Activated CD4-positive, alpha-beta T cell treated with anti-CD3 and anti-CD28 coated beads for 24 hours (primary cell): ENCODE measurements at places on chromosomes 1 and 21.
A peak's percentile ranks its signal among the peaks of the same experiment; 100 is the strongest.

GRCh38 chr1:158840236-158840635, 9.1 kb downstream of the MNDA start:
- no peak for DNase-seq

DNA sequence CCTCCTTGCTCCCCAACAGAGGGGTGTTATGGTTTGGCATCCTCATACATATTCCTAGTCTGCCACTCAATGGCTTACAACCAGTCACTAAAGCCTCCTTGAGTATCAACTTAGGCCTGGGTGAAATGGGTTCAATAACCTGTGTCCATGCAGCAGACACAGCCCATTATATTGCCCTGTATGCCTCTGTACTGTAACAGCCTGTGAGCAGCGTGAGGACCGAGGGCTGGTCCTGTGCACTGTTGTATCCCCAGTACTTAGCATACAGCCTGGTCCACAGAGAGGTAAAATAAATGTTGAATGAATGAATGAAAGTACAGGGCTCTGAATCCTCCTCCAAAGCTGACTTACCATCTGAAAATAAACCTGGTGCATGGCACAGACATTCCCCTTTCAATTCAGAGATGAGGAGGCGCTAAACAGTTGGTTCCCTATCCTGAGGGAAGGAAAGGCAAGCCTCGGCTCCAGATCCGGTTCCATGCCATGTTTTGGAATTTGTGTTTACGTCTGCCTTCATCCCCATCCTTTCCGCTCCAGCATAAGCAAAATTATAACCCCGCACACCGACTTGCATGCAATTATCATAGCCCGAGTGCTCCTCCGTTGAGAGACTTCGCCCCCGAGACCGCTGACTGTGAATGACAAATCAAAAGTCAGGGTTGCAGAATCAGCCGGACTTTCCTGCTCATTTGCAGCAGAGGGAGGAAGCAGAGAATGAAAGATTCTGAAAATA, 45.0 kb upstream of the DNAJC6 start:
- DNase-seq, result no peak

DNA sequence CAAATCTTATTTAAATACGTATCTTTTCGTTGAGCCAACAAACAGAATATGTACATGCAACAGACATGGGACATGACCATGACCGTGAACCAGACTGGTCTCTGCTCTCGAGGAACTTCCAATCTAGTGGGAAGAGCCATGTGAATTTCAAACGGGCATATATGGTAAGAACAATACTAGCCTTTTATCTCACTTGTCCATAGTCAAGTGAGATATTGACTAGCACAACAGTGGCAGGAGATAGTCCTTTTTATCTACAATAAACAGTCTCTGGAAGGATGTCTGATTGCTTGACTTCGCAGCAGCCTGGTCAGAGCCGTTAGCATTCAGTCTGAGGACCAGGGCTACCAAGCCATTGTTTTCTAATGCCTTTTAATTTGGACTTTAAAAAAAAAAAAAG, 12.6 kb upstream of the PLA2G2C start:
- no peak for DNase-seq

- no peak for DNase-seq
Measured at GRCh38 chr1:208043691-208044181, 132.8 kb upstream of the CD34 start.

GRCh38 chr1:103199001-103199400, 90.7 kb upstream of the COL11A1 start:
- no peak for DNase-seq

GRCh38 chr21:46115441-46116188, 17.7 kb downstream of the COL6A2 start:
- DNase-seq, result no peak

- no peak for DNase-seq
Measured at GRCh38 chr1:62088439-62088838, 106.2 kb upstream of the L1TD1 start.

- no peak for DNase-seq
Measured at GRCh38 chr1:89725631-89726030, 92.7 kb downstream of the LRRC8C start.

DNA sequence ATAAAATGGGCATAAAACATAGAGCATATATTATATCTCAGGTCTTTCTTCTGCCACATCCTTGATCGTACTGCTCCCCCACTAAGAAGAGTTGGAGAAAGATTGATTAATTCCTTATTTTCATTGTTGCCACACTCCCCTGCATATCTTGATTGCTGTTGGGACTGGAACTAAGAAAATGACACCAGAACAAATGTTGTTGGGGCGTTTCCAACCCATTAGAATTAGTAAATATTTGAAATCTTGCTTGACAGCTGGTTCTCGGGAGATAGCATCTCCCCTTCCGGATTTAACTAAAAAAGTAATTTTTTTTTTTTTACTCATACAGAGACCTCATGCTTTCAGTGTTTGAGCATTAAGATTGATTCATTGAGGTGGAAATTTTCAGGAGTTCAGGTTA, 493.0 kb upstream of the PLXNA2 start:
- DNase-seq, result no peak

DNA sequence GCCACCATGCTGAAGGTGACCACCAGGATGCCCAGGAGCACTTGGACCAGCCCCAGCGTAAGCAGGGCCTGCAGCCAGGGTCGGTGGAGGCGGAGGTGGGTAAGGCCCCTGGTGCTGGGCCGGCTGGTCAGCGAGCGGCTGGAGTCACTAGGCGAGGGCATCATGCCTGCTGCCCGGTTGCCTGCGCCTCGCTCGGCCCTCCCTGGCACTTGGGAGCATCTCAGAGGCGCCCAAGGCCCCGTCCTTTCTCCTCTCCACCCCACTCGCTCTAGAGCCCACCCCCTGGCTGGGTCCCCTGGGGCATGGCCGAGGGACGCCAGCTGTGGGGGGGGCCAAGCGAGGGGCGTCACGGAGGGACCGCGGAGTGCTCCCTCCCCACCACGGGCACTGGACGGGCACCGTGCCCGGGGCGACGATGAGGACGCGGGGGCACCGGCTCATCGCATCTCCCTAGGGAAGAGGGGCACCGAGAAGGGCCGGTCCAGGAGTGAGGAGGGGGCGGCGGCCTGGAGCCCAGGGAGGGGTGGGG, 505 bp downstream of the ENTREP3 start:
- no peak for DNase-seq

GRCh38 chr1:67977756-67978155, 72.7 kb downstream of the DIRAS3 start:
- DNase-seq, result no peak

DNA sequence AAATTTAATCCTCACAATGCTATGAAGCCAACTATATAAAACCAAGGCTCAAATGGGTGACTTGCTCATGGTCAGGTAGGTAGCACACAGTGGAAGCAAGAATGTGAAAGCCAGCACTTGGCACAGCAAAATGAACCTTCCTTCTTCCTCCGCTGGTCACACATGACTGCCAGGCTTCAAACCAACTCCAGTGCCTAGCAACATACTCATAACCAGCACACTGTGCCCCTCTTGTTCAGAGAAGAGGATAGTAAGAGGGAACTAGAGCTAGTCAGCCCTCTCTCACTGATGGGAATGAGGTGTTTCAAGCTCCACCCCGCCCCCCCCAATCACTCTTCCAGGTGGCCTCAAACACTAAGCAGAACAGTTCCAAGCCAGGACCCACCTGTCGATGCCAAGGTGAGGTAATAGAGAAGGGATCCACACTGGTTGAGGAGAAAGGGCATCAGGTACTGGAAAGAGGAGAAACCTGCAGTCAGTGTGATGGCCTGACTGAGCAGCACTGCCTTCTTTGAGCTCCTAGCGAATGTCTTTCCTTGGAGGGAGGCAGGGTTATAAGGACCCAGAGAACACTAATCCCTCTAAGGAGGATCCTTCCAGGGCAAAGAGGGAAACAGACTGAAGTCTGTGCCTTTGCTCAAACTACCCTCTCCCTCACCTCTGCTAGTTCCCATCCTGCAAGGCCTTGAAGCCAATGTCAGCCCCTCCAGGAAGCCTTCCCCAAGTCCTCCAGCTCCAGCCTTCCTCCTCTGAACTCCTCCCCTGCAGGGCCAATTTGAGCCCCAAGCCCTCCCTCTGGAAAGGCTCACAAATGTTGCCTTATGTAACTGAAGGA, 1.2 kb downstream of the TMEM234 start:
- DNase-seq, result no peak

GRCh38 chr1:227449051-227449450, 114.3 kb upstream of the ZNF678 start:
- DNase-seq, result no peak

DNA sequence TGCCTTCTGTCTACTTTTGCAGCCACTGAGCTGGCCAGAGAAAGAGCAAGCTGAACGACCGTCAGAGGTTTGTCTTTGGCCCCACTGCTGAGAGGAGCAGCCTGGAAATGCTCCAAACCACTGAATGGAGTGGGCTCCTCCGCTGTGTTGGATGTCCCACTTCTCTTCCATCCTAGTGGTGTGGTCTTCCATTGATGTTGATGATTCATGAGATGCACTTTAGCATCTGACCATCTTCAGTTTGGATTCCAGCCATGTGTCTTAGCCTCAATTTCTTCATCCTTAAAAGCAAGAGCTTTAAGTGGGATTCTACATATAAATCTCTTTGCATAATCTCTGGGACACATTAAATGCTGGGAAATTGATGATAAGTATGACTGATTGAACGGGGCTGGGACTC, 276.9 kb downstream of the SIPA1L2 start:
- DNase-seq, result no peak

DNA sequence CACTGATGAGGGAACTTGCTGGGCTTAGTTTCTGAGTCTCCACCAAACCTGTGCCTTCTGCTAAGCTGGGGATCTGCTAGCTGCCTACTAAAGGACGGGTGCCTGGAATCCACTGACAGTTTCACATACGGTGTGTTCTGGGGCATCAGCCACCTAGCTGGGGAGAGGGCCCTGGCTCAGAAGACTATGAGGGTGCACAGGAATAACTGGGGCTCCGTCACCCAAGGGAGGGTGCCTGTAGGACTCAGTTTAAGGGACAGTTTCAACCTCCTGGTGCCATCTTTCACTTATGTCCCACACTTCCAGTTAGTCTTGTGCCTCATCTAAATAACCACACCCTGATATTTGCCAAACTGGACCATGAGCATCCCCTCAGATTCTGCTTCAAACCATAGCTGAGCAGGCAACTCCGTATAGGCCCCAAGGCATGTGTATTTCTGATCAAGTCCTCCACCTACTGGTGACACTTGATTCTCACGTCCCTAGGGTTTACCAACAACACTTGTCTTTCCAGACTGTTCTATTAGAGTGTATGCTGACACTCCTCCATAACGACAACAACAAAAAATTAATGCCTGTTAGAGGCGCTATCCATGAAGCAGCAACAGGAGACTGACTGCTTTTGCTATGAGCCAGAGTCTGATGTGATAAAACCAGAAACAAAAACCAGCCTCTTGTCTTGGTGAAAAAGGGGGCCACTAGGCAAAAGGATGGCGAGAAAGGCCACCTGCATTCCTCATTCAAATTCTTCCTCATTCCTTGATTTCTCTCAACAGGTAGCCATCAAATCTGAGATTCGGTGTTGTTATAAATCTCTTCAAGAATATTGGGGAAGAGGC, 55.0 kb upstream of the PAXBP1 start:
- DNase-seq, result peak; percentile 19

GRCh38 chr1:162570718-162571117, 9.2 kb downstream of the UAP1 start:
- DNase-seq, result no peak

GRCh38 chr21:33075128-33075527, 5.2 kb downstream of the OLIG1 start:
- no peak for DNase-seq

- DNase-seq, result no peak
Measured at GRCh38 chr1:94773296-94773809, 46.8 kb upstream of the SLC44A3 start.

DNA sequence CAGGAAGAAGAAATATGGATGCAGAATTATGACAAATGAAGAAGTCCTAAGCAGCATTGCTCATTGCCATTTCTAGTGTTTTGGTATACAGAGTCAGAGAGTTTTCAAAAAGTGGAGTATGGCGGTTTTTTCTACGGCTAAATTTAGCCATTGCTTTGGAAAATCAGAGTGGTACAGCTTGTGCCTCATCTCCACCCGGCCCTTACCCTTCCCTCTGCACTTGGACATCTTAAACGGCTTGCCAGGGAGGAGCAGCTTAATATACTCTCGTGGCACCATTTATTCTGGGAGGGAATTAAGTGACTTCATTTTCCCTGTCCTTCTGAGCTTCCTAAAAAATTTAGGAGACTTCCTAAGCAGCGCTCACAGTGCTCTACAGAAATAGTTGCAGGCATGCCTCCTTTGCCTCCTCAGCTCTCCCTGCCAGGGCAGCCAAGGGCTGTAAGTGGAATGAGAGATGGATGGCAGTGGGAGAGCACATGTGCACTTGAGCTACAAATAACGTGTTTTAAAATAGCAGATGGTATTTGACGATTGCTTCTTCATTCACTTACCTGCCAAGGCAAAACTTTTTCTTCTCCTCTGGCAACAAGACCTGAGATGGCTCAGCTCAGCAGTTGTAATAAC, 51.5 kb upstream of the VAMP3 start:
- DNase-seq, result no peak

DNA sequence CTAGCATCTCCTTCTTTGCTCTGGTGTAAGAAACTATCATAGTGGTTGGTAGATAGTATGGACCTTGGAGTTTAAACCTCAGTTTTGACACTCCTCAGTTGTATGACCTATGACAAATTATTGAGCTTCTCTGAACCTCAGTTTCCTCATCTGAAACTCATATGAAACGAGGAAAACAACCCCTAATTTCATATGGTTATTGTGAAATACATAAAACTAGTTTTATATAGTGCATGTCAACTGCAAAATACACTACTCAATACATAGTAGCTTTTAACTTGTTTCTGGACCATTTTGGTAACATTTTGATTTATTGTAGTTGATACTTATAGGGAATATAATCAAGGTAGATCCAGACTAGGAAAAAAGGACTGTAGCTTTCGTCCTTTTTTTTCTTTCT, 32.9 kb downstream of the CLIC4 start:
- no peak for DNase-seq

GRCh38 chr1:20980051-20980450, 192.9 kb upstream of the HP1BP3 start:
- no peak for DNase-seq

DNA sequence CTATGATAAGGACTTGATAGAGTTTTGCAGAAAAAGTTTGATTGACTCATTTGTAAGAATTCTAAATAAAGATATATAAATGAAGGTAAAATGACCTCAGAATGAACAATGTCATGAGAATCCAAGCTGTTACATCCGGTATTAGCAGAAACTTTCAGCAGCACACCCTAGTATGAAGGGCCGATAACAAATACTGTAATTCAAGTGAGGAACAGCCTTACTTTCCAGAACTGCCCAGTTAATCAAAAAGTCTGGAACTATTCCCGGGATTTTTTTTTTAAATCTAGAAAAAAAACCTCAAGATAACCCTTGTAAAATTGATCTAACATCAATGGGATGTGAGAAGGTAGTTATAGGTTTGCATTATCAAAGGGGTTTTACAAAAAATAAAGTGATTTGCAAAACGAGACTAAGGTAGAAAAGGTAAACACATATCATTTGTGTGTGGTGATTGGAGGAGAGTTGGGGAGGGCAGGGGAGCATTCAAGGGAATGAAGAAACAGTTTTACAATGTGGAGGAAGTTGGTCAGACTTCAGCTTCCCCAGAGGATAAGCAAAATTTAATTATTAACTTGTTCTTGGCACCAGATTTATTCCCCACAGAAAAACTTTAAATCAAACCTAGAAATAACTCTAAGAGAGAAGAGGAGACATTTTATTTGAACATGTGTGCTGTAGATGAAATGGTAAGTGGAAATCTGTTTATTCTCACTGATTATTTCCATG, 75.9 kb upstream of the VCAM1 start:
- no peak for DNase-seq
